ENCODE measurements at places on chromosomes 12 and 14.

DNA sequence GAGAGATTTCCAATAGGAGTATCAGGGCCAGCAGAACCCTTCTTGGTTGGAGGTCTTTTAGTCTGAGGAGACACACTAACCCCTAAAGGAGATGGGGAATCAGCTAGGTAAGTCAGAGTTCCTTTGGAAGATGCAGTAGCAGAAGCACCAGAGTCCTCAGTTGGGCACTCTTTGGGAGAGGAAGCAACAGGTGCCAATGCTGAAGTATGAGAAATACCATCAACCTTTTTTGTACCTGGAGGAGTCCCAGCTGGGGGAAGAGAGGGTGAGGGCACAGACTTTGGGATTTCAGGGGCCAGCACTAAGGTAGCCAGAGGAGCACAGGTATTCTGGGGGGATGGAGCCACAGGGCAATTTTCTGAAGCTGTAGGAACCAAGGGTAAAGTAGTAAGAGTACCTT lies 6.0 kb downstream of the NACA start:
- no peak for DNase-seq

- peak; percentile 40 for DNase-seq
These were observed 602.9 kb downstream of the TMEM121 start for GRCh38 chr14:106129274-106129673.

- no peak for DNase-seq
These were observed 31.8 kb upstream of the CMAS start for GRCh38 chr12:22014041-22014782.

DNA sequence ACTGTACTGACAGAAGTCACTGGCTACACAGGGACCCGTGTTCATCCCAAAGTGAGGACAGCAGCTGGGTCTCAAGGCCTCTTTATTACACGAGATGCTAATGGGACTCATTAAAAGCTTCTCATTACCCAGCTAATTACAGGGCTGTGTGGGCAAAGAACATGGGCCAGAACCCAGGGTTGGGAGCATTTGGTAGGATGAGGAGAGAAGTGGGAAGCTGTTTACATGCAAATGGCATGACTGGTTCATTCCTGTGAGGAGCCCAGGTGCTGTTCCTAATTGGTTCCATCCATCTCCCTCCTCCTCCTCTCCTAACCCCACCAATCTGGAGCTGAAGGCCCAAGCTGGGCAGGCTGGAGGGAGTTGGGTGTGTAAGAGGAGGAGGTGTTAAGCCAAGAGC lies 8.9 kb upstream of the TAC3 start:
- no peak for DNase-seq

GRCh38 chr14:61080591-61081010 lies 99.6 kb downstream of the SLC38A6 start:
- no peak for DNase-seq

- DNase-seq, result no peak
These were observed 40.4 kb downstream of the CAPS2 start for GRCh38 chr12:75289753-75290152.

DNA sequence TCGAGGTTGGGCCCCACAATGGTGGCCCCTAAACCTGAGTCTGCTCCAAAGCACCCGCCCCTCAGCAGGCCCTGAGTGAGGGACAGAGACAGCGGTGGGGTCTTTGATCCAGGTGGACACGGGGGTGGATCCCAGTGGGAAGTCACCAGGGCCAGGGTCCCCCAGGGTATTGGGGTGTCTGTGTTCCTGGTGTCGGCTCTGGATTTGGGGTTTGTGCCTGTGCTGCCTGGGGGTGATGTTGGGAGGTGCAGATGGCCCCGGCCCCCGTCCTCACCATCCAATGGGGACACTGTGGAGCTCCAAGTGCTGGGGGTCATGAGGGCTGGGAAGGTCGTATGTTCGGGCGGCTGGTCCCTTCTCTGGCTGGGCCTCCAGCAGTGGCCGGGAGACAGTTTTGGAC lies 354.2 kb downstream of the TMEM121 start:
- DNase-seq, result no peak

DNA sequence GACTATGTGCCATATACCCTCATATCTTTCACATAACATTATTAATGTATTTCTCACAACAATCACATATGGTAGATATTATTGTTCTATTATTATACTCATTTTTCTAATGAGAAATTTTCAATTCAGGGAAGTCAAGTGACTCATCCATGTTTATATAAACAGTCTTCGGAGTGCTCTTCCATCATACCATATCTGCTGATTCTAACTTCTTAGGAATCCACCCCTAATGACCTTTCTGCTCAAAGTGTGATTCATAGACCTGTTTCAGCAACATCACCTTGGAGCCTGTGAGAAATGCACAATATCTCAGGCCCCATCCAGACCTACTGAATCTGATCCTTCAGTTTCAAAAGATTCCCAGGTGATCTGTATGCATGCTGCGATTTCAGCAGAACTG lies 39.8 kb upstream of the OVCH1 start:
- no peak for DNase-seq

DNA sequence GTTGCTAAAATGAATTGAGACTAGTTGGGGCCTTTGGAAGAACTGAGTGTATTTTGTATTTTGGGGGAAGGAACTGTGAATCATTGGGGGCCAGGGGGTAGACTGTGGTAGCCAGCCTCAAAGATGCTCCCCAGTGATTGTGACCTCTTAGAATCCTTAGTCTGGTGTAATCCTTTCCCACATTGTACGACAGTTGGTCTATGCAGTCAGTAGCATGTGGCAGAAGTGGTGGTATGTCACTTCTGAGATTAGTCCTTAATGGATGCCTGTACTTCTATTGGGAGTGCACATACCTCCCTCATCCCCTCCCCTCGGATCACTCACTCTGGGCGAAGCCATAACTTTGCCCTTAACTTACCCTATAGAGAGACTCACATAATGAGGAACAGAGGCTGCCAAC lies 48.0 kb downstream of the USP15 start:
- no peak for DNase-seq
